Stimulated activated CD4-positive, alpha-beta T cell treated with anti-CD3 and anti-CD28 coated beads, Interleukin-2, amount 100 ng/mL, for 4 hours (primary cell): ENCODE measurements at places on chromosomes 7 and 10.
A peak's percentile ranks its signal among the peaks of the same experiment; 100 is the strongest.

DNA sequence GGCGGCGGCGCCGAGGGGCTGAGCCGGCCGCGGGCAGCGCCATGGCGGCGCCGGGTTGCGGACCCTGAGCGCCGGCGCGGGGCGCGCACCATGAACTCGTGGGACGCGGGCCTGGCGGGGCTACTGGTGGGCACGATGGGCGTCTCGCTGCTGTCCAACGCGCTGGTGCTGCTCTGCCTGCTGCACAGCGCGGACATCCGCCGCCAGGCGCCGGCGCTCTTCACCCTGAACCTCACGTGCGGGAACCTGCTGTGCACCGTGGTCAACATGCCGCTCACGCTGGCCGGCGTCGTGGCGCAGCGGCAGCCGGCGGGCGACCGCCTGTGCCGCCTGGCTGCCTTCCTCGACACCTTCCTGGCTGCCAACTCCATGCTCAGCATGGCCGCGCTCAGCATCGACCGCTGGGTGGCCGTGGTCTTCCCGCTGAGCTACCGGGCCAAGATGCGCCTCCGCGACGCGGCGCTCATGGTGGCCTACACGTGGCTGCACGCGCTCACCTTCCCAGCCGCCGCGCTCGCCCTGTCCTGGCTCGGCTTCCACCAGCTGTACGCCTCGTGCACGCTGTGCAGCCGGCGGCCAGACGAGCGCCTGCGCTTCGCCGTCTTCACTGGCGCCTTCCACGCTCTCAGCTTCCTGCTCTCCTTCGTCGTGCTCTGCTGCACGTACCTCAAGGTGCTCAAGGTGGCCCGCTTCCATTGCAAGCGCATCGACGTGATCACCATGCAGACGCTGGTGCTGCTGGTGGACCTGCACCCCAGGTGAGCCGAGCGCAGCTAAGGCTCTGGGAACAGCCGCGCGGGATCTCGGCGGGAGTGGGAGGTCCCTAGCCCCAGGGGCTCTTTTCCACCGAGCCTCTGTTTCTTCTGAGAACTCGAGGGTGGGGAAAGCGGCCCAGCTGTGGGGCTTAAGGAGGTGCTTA is at the start of gene GPR26:
TSS of gene GPR26 (plus strand) at position 38 of the 919 bp plus-strand sequence. CDS start at position 91, 53 bp downstream.
- DNase-seq: no peak

DNA sequence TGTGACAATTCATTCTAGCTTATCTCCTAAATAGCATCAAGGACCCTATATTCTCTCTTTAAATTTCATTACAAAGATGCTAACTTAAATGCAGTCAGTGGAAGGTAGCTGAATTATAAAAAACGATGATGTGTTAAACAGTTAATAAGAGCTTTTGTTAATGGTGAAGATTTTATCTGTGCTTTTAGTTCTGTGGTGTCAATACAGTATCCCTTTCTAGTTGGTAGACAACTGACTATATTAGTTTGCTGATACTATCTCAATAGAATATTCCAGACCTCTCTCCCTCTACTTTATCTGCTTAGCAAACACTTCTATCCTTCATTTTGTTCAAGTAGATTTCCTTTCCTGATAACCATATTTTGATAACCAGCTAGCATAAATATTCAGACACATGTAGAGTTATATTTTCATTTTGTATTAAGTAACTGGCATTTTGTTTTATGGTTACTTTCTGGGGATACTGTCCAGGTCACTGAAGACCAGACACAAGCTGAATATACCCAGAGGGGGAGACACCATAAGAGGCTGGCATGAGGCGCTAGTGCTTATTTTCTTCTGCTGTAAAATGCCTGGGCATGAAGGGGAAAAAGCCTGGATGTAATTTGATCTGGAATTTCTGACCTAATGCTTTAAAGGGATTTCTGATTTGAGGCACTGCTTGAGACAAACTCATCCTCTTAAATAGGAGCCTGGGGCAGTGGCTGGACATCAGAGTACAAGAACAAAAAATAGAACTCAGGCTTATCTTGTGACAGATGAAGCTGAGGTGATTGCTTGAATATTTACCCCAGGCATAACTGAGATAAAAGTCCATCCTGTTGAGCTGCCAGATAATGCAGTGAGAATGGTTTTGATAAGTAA is 197.5 kb downstream of the MALRD1 start:
- DNase-seq: no peak

GRCh38 chr10:108465871-108466641 is 1301.5 kb upstream of the SORCS1 start:
- DNase-seq: no peak

GRCh38 chr10:115026746-115027140 is 66.4 kb upstream of the ATRNL1 start:
- no peak for DNase-seq

DNA sequence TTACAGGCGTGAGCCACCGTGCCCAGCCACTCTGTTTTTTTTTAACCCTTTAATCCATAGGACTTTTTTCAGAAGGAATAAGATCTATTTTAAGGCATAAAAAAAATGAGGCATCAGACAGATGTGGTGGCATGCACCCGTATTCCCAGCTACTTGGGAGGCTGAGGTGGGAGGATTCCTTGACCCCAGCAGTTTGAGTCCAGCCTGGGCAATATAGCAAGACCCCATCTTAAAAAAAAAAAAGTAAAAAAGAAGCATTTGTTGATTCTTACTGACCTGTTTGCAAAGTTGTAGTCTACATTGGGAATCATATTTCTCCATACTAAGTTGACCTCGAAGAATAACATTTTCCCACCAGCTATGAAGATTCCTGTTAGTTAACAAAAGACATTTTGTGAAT is 38.6 kb downstream of the VCL start:
- DNase-seq: no peak

DNA sequence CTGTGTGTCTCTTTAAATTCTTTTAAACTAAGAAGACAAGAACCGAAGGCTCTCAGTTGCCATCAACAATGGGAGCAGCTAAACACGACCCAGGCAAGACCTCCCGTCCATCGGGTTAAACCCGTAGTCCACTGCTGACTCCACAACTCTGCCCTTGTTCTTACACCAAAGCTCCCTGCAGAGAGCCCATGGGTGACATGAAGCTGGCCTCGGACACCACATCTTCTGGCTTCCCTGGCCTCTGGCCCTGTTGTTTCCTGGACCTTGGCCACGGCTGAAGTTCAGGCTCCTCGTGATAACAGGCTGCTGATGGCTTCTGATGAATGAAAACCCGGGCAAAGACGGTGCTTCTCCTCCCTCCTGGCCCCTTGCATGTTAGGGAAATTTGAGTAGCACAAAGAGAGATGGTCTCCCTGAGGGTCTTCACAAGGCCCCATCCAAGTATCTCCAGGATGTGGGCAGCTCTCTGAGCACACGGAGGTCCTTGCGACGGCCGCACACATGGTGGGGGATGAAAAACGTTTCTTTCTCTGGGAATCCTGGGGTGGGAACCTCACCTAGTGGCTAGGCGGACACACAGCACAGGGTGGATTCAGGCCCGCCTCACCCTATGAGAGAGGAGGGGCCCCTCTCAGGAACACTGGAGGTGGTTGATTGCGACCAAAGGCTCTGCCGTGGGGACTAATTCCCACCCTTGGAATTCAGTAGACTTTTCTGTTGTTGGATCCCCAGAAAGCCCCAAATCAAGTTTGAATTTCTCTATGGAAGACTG is 271.1 kb downstream of the ADARB2 start:
- no peak for DNase-seq

DNA sequence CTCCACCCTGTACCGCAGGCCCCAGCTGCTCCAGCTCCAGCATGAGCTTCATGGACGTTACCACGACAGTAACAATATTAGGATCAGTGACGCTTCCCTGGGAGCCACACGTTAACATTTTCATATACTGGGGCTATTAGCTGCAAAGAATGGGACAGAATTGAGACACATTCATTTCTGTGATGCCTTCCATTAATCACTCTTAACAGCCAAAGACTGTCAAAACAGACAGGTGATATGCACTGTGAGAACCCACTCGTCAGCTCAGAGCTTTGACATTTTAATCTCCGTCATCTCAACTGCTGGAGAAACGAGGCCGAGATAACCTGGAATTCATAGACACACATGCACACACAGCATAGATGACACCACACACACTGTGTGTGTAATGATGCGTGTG is 408.4 kb upstream of the SHH start:
- no peak for DNase-seq

DNA sequence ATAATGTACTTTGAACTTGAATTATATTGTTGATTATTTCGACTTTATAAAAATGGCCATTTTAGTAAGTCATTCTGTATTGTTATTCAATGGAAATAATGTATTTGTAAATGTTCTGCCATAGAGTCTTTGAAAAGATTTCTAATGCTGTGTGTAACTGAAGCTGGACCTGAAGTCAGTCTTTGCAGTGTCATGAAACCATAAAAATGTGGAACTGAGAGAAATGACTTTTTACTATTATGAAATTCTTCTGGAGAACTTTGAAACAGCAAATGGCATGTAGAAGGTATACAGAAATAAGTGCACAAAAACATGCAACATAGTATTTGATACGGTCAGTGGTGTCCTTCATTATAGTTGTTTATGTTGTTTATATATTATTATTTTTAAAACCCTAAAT is 59.7 kb upstream of the ADRA2A start:
- no peak for DNase-seq

DNA sequence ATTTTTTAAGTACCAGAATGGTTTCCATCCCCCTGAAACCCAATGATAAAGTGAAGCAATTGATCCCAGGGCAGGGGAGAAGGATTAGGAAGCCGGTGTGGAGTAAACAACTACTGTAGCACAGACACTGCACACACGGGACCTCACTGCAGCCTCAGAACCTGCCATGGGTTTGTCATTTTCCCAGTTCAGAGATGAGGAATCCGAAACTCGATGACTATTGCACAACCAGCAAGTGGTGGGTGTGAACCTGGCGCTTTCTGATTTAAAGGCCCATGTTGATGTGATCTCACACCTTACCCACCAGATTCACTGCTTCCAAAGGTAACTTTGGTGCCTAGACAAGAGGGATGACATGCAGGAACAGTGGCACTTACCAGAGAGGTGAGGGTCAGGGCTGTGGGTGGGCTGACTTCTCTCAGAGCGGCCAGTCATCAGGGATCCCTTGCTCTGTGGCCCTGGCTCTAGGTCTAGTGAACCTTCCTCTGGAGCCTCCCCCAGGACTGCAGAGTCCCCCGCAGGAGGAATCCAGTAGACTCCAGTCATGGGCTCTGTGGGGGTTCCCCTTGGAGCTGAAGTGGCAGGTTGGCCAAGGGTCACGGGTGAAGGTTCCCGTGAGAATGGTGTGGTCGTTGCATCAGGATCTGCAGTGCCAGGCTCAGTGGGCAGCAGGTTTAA is 62.8 kb downstream of the PKD1L1 start:
- DNase-seq: no peak

DNA sequence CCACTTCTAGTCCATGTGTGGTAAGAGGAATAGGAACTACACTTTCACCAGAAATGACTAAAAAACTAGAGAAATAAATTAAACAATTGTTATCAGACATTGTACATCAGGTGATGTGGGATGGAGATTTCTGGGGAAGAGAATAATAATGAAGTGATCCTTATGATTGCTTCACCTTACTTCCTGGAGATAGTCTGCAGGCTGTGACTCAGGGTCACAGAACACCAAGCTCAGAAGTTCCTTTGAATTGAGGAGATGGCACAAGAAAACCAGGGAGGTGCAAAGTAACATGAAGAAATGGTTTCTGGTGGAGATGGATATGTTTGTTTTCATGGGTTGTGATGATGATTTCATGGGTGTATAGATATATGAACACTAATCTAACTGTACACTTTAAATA is 44.5 kb downstream of the ZWINT start:
- DNase-seq: no peak

- DNase-seq: no peak
Observed at GRCh38 chr10:46092524-46093081, 46.5 kb upstream of the MSMB start.

DNA sequence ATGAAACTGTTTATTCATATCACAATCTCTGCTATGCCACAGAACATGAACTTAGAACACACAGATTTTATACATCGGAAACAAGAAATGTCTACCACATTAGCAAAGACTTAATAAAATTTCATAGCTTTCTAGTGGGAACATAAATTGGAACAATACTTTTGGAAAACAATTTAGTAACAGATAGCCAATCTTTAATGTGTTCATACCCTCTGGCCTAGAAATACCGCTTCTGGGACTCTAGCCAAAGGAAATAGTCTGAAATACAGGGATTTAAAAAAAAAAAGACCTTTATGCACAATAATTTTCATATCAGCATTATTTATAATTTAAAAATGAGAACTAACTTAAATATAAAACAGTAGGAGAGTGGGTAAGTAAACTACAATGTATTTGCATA is 168.5 kb downstream of the PLXNA4 start:
- DNase-seq: no peak

DNA sequence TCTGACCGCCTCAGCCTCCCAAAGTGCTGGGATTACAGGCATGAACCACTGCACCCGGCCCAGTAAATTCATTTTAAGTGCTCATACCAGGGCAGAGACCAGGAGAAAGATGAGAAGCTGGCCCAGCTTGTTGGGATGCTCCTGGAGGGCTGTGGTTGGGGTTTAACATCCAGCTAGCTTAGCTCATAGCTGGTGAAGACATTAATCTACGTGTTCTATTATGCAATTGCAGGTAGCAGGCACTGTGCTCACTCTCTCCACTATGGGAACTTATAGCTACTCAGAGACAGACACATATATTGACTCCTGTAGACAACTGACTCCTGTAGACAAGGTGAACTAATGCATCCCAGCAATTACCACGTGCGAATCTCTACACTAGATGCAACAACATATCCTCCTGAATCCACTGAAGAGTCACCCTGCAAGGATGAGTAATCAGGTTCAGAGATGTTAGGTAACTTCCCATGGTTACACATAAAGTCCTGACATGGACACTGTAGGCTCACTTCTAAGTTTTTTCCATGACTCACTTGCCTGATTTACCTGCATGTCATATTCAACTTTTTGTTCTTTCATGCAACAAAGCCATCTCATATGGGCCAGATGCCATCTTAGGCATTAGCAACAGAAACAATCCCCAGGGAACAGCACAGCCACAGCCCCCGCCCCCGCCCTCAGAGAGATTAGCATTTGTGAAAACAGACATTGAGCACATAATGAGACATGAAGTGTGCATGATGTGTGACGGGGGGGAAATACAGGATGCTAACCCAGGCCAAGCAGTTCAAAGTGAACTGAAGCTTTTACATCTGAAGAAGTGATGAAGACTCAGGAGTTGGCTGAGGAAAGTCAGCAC is 37.2 kb downstream of the ERLIN1 start:
- DNase-seq: peak; percentile 23

- no peak for DNase-seq
Observed at GRCh38 chr7:22849662-22850061, 27.0 kb upstream of the TOMM7 start.

GRCh38 chr7:105387508-105388355 is 989 bp downstream of the SRPK2 start:
- DNase-seq: peak; percentile 24
